Umbilical cord (tissue), 2 donors: ENCODE measurements at places on chromosomes 2 and 18.

GRCh38 chr2:52035391-52035790, 1003.5 kb upstream of the NRXN1 start:
- no peak for DNase-seq

GRCh38 chr2:28778392-28778791, 26.8 kb downstream of the PPP1CB start:
- no peak for DNase-seq

- DNase-seq: no peak
Measured at GRCh38 chr18:45324495-45325113, 290.7 kb upstream of the SLC14A2 start.

DNA sequence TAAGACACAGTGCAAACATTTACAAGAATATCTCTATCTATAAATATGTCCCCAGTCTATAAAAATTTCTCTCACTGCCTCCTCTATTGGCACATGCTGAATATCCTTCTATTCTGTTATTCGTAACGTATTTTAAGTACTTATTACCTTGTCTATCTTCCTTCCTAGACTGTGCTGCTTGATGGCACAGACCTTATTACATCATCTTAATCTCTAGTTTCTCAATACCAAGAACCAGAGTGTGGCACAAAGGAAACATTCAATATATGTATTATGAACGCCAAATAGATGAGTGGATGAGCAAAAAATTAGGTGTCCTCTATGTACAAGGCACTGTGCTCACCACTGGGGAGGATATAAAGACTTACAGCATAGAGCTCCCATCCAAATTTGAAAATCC, 282.8 kb downstream of the NBAS start:
- DNase-seq: no peak

GRCh38 chr18:62827397-62827796, 112.1 kb downstream of the PHLPP1 start:
- DNase-seq: no peak

DNA sequence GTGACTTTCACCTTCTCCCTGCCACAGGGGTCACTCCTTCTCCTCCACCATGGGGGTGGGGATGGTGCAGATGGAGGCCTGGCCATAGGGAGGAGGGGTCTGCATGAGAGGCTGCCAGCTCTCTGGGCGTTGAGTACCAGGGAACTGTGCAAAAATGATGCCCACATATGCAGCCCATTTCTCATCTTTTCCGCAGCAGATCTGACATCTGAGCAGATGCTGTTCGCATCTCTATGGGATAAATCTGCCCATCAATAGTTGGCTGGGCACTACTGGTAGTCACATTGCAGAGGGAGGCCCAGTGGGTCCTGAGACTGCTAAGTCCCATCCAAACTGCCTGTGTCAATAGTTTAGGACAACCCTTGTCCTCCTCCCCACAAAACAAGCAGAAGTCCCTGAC, 45.9 kb upstream of the LGALSL start:
- no peak for DNase-seq

DNA sequence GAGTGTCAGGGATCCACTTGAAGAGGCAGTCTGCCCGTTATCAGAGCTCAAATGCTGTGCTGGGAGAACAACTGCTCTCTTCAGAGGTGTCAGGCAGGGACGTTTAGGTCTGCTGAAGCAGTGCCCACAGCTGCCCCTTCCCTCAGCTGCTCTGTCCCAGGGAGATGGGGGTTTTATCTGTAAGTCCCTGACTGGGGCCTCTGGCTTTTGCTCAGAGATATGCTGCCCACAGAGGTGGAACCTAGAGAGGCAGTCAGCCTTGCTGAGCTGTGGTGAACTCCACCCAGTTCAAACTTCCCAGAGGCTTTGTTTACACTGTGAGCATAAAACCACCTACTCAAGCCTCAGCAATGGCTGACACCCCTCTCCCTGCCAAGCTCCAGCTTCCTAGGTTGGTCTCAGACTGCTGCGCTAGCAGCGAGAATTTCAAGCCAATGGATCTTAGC, 38.1 kb downstream of the PLEK start:
- DNase-seq: peak; percentile 18

DNA sequence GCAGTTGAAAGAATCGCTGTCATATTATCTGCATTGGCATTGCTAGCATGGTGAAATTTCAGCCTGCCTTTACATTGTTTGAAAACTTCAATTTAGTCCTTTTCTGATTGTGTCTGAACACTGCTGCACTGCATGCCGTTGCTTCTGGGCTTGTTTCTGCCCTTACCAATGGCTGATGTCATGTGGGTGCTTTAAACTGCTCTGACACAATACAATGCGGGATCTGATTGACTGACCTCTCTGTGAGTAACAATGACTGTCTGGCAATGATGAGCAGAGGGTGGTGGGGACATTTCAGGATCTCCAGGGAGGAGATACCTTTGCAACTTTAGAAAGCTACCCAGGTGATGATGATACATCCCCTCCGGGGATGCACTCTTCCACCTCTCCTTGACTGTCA, 119.5 kb upstream of the ZBTB14 start:
- DNase-seq: no peak

DNA sequence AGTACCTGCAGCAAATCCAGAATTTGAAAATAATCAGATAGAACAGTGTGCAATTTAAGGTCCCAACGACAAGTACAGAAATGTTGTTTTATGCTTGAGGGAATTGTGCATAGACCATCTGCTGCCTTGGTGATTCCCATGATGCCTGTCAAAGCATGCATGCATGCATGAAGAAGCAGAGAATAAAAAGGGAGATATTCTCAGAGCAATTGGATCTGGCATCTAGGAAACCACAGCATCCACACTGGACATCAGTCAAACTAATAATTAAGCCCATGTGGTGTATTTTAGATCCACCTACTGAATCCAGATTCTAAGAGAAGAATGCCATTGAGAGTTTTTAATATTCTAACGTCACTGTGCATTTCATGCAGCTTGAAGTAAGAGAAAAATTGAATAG, 361.2 kb downstream of the FSIP2 start:
- no peak for DNase-seq

DNA sequence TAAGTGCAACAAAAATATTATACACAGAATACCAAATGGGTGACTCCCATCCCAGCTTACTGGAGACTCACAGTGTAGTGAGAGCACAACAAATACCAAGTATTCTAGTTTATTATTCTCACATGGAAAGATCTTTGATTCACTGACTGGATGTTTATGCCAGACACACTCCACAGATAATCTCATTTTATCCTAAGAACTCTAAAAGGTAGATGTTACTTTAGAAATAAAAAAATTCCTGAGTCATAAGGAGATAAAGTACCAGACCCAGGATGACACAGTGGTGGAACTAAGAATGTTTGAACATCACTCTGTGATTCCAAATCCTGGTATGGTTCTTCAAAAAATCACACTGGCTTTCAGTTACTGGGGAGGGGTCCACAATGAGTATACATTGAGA, 136.2 kb downstream of the CDH2 start:
- peak; percentile 73 for DNase-seq

DNA sequence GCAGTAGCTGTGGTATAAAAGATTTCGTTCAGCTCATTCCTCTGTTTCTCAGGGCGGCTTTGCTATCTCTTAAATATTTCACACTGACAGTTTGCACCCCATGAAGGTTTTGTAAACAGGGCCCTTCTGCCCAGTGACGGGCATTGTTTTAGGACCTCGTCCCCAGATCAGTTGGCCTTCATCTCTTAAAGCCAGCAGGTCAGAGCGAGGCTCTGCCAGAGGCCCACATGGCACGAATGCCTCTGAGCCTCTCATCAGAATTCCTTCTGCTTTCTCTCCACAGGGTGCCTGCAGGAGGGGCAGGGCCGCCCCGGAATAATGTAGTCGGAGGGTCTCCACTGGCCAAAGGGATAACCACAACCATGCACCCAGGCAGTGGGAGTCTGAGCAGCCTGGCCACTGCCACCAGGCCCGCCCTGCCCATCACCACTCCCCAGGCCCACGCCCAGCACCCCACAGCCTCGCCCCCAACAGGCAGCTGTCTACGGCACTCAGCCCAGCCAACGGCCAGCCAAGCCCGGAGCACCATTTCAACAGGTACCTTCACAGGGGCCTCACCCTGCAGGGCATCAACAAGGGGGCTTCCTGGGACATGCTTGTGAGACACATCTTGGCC, 177.0 kb downstream of the SEPTIN10 start:
- DNase-seq: no peak

GRCh38 chr18:54532962-54533361, 58.1 kb upstream of the DYNAP start:
- no peak for DNase-seq

DNA sequence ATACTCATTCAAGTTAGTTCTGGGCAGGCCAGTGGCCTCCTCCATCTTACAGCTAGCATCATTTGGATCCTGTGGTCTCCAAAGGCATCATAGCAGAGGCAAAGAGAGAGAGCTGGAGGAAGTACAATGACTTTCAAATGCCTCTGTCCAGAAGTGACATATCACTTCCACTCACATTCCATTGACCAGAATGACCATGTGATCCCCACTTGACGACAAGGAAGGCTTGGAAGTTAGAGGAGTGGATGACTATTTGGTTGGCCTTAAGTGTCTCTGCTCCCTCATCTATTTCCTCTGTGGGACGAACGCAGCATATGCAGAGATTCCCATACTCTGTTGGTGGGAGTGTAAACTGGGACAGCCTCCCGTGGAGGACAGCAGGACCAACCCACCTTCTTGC, 27.8 kb upstream of the MLPH start:
- no peak for DNase-seq

GRCh38 chr2:228465408-228465807, 283.9 kb upstream of the SPHKAP start:
- no peak for DNase-seq

GRCh38 chr2:206443735-206444527, 599 bp downstream of the ADAM23 start:
- peak; percentile 40 for DNase-seq

DNA sequence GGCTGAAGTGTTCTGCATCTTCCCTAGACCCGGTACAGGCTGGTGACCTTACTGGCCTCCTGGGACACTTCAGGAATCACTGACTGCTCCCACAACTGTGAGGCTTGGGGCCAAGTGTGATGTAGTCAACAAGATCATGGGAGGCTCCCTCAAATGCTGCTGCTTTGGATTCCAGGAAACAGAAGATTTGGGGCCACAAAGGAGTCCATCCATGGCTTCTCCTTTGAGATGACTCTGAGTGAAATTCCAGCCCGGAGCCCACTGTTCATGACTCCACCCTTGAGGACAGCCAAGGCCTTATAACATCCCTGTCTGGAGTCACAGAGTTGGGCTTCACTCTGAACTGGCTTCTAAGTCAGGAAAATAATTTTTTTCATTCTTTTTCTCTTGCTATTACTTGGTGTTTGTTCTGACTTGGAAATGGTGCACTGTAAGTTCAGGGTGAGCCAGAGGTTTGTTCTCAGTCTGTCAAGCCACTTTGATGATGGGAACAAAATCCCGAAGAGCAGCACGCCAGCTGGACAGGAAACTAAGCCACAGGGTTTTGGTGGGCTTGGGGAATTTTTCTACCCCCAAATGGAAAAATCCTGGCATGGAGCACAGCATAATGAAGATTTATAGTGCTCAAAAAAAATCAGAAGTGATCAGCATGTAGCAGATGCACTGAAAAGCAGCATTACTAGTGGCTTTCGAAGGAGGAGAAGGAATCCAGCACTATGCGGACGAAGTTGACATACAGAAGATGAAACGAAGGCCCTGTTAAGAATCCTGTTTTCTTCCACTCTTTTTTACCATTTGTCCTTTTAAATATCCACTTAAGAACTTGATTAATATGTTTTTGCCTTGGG, 98.1 kb upstream of the ZFP36L2 start:
- peak; percentile 71 for DNase-seq

DNA sequence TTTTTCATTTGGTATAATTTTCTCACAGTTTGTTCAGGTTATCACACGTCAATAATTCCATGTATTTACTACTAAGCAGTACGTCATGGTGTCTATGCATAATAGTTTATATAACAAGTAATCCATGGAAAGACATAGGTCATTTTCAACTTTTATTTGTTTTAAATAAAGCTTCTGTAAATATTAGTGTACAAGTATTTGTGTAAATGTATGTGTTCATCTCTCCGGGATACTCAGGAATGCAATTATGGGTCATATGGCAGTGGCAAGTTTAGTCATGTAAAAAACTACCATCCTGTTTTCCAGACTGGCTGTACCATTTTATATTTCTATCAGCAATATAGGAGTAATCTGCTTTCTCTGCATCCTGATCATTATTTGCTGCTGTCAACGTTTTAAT, 231.1 kb upstream of the ZNF804A start:
- no peak for DNase-seq

DNA sequence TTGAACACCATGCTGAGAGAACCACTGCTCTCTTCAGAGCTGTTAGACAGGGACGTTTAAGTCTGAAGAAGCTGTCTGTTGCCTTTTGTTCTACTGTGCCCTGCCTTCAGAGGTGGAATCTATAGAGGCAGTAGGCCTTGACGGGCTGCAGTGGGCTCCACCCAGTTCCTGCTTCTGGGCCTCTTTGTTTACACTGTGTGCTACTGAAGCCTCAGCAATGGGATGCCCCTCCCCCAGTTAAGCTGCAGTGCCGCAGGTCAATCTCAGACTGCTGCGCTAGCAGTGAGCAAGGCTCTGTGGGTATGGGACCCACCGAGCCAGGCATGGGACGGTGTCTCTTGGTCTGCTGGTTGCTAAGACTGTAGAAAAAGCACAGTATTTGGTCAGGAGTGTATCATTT, 162.3 kb upstream of the NXPH2 start:
- no peak for DNase-seq

DNA sequence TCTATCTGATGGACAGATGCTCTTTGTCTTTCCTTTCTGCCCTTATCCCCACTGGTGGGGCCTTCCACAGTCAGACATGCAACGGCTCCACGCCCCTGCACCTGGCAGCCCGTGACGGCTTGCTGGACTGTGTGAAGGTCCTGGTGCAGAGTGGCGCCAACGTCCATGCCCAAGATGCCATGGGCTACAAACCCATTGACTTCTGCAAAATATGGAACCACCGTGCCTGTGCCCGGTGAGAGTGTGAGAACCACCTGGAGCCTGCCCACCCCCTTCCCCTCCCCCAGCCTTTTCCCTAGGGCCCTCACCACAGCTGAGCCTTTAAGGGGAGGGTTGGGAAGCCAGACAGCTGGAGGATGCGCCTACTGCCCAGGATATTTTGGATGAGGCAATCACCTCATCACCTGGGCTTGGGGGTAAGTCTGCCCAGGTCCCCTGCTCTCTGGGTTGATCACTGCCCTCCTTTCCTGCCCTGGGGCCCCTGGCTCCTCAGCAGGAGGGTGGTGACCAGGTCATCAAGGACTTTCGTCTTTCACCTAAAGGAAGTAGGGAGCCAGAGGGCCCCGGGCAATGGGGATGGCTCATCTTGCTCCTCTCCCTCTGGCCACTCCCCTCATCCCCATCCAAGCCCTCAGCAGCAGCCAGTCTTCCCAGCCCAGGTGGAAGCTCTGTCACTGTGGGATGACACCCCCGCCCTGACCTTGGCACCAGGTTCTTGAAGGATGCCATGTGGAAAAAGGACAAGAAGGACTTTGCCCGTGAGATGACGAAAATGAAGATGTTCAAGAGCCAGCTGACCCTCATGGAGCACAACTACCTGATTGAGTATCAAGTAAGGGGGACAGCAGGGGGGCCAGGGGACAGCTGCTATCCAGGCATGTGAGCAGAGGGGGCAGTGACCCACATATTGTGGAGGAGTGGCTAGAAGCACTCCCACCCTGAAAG, 3.7 kb downstream of the ANKRD53 start:
- DNase-seq: no peak
